D721Med (cell line): ENCODE measurements at places on chromosomes 6 and 20.

DNA sequence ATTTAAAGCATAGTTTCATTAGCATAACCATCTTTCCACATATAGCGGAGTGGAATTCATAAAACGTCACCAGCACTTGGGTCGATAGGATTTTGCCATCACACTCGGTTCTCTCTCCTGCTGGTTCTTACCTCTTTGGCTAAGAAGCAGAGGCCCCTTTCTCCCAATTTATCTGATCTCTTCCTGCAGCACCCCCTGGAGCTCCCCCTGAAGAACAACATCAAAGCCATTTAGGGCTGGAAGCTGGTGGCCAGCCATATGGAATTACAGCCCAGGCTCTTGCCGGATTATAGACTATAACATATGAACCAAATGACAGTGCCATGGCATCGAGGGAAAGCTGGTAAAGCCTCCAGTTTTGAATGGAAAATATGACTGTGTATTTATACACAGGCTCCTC lies 6.4 kb upstream of the KIF6 start:
- DNase-seq = no peak

DNA sequence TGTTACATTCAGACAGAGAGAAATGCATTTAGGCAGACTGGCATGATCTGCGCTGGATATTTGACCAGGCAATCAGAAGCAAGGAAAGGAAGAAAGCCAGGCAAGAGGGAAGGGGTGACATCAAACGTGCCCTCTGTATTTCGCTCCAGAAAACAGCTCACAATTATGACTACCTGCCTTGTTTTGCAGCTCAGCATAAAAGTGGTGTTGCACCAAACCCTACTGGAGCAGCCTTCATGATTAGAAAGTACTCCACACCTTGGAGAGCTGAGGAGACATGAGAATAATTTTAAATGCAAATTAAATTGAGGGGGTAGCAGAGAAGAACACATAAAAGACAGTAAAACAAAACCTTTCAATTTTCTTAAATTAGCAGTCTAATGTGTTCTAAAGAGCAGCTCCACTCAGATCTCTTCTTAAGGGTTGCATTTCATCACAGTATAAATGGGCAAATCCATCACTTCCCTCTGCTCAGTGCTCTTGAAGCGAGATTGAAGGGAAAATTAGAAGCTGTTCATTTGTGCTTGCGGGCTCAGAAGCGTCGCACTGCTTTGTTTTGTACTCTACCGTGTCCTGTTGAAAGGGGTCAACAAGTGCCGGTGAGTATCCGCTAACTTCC lies at the start of gene PHACTR1:
TSS of gene PHACTR1 (plus strand) at position 470 of the 619 bp plus-strand sequence.
- no peak for DNase-seq

DNA sequence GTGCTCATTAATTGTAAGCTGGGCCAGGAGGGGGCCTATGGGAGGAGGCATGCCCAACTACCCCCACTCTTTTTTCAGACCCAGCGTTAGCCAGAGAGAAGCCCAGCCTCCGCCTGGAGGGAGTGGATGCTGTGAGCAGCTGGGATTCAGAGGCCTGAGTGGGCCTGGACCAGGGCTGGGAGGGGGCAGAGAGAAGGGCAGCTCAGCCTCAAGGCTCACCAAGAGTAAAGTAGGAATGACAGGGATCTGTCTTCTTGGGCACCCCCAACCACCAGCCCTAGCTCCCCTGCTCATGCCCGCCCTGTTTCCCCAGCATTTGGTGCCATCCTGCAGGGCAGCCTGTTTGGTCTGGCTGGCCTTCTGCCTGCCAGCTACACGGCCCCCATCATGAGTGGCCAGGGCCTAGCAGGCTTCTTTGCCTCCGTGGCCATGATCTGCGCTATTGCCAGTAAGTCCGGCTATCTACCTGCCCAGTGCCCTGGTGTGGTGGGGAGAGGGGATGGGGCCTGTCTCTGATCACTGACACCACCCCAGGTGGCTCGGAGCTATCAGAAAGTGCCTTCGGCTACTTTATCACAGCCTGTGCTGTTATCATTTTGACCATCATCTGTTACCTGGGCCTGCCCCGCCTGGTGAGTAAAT lies 6.8 kb downstream of the SLC29A1 start:
- no peak for DNase-seq

DNA sequence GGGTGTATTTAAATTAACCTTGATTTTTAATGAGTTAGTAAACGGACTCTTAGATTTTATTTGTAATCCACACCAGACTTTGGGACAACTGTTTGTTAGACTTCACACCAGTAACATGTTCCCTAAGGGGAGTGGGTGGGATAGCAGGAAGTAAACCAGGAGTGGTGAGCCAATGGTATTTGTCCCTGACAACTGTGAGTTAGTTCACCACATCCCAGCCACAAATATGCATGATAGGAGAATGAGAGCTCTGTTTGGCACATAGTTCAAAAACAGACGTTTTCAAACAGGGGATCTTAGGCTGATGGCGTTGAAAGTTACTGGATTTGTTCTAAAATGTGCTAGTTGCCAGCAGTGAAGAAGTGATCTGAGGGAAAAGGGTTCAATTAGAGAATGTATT lies 18.7 kb upstream of the COL10A1 start:
- no peak for DNase-seq

DNA sequence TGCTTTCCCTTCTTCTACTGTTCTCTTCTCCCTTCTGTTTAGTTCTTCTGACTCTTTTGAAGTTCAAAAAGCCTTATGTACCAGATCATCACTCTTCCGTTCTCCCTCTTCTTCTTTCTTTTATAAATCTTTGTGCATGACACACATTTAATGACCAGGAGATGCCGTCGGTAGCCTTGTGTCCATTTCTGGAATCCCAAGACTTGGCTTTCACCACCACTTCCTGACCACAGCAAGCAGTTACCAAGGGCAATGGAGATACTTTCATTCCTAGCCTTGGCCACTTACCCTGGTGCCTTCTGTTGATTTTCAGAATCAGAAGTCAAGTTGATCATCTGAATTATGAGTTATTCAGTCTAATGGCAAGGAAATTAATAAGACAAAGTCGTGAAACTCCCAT lies 268.5 kb upstream of the QKI start:
- DNase-seq = no peak

DNA sequence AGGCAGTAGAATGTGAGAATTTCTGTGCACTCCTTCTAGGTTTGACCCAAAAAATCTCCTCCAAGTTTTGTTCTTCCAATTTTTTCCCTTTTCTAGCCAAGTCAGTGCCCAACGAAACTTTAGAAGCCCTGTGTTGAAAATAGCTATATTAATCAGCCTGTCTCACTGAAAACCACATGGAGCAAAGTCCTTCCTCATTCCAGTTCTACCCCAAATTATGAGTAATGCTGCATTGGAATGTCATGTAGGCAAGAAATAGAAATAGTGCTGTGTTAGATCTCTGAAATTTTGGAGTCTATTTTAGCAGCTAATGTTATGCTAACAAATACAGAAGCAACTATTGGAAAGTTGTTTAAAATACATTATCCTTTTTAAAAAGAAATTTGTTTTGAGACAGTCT lies 725.5 kb downstream of the TBC1D32 start:
- no peak for DNase-seq

DNA sequence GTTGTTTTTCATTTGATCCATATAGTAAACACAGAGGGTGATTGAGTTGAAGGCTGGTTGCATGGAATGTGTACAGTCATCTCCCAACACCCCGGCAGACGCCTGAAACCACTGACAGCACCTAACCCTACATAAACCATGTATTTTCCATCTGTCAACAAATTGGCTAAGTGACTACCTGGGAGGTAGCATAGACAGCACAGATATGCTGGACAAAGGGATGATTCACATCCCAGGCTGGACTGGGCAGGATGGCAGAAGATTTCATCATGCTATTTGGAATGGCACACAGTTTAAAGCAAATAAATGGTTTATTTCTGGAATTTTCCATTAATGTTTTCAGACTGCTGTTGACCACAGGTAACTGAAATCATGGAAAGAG lies 4.4 kb upstream of the VIP start:
- DNase-seq = no peak

DNA sequence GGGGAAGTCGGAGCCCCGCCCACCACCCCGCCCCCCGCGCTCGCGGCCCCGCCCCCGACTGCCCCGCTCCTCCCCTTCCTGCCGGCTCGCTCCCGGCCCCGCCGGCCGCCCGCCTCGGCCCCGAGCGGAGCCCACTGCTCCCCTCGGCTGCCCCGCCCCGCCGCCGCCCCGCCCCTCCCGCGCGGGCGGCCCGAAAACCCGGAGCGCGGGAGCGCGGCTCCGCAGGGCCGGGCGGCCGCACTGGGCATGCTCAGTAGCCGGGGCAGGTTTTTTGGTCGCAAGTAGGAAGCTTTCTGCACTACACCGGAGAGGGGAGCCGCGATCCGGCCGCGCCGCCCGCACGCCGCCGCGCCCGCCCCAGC lies at the start of gene CDYL:
TSS of gene CDYL (plus strand) at position 274 of the 362 bp plus-strand sequence. CDS start 380 bp downstream, outside the sequence.
- peak; percentile 40 for DNase-seq

DNA sequence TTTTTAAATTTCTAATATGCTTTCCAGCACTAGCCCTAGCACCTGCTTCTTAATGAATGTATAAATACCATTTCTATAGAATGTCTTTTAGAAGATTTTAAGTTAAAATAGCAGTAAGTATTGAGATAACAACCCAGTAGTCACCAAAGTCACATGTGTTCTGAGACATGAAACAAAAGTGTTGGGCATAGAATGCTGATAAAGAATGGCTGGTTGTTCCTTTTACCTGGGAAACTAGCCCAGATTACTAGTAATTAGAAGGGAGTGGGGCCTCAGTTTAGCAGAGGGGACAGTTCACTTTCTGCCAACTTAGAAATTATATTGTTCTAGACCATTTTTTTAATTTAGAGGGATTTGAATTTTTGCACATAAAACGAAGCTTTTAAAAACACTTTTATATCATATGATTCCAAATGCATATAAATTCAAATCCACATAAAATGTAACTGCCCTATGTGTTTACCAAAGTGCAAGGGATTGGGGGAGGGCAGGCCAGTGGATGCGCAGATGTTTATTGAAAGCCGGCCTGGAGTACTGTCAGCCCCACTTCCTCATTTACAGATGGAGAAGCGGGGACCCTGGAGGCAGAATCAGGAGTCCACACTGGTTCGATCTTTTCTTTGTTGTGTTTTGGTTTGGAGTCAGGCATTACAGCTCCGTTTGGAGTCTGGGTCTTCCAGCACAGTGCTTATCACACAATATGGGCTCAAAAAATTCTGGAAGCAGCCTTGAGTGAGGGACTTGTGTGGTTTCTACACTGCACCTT lies 139.8 kb downstream of the ZDHHC14 start:
- DNase-seq = no peak

DNA sequence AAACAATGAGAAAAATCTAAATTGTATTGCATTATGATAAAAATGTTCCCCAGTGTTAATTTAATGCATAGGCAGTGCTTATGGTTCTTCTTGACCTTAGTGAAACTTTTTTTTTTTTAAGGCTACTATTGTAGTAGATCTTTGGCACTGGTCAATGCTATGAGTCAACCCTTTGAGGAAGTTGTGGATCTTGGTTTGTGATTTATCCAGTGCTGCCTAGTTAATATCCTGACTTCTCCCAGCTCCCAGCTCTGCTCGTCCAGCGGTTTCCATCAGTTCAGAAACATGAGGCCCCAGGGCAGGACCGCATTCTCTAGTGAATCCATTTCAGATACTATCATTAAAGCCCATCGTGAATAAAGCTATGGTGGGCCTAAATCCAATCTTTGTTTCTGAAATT lies 364.5 kb upstream of the JARID2 start:
- DNase-seq = no peak

DNA sequence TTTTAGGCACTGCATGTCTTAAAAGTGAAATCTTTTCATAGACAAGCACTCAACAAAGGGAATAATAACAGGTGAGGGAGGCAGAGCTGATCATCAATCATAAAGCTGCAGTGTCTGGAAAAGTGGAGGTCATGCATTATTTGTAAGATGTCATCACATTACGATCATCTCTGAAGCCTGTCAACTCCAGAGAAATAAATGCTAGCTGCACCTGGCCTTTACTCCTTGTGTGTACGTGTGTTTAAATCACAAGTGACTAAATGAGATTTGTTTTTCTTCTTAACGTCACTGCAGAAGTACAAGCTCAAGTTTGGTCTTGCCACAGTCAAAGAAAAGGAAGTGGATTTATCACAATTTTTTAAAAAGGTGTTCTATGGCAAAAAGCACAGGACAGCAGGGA lies 275.5 kb upstream of the SGK1 start:
- no peak for DNase-seq

DNA sequence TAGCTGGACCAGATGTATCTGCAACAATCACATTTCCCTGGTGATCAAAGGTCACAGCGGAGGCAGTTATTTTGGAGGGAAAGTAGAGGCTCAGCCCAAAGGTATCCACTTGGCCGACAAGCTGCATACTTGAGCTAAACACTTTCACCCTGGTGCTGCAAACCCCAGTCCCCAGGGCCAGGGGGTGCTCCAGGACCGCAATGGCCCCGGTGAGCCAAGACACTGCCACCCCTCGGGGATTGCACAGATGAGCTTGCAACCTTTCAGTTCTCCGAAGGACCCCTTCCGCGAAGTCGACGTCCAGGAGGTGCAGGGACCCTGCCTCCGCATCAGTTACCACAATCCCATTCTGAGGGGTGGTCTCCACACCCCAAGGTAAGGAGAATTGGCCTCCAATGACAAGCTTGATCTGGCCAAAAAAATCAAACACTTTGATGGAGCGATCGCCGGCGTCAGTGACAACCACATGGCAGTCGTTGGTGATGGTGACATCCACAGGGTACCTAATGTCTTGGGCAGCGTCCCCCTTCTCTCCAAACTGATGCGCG lies 823 bp downstream of the NHLRC1 start:
- DNase-seq = no peak

GRCh38 chr6:33191383-33192104 lies 723 bp downstream of the COL11A2 start:
- no peak for DNase-seq

DNA sequence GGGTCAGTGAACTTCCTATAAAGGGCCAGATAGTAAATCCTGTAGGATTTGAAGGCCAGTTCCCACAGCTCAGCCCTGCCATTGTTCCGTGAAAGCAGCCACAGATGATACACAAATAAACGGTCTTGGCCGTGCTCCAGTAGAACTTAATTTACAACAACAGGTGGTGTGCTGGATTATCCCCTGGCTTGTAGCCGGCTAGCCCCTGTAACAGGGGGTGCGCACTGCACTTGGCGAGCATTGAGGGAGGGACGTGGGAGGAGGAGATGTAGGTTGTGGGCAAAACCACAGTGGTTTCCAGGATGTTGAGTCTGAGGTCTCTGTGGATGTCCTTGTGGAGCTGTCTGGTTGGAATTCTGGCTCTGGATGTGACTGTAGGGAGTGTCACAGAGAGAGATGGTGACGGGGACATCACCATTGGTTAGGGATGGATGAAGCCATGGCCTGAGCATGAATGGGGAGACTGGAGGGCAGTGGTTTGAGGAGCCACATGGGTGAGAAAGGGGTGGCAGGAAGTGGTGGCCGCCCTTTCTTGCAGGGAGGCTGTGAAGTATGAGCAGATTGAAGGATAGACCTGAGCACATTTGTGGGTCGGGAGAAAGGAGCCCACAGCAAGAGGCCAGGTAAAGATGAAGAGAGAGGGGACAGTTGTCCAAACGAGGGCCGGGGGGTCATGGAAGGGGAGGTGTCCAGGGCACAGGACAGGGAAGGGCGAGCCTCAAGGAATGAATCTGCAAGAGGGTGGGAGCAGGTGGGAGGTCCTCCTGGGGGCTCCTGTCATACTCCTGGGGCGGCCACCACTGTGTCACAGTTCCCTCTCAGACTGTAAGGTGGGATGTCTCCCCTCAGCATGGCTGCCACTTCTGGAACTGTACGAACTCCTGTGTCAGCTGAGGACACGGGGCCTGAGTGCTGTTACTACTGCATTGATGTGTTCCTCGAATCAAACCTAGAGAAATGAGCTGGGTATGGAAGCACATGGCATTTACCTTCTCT lies 53.6 kb downstream of the CDH26 start:
- DNase-seq = no peak
